ENCODE measurements at places on chromosomes 1 and 21.
A peak's percentile ranks its signal among the peaks of the same experiment; 100 is the strongest.

- DNase-seq = no peak
Observed at GRCh38 chr1:242828828-242829227, 304.3 kb upstream of the PLD5 start.

GRCh38 chr1:90579212-90579802 is 137.8 kb downstream of the BARHL2 start:
- no peak for DNase-seq

DNA sequence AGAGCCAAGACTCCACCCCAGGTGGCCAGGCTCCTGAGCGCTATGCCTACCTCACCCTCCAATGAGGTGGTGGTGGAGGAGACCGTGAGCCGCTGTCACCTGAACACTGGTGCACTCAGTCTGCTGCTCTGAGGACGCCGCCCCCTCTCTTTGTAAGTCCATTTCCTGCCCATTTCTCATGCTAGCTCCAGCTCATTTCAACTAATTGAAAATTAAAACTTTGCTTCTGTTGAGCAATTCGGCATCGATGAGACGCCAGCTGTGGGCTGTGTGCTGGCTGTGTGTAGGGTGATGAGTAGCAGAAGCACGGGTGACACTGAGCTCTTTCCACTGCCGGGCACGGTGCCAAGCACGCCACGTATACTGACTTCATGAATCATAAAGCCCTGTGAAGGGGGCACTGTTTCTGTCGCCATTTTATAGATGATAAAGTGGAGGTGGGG is 11.2 kb downstream of the TNFRSF1B start:
- DNase-seq = peak; percentile 91

DNA sequence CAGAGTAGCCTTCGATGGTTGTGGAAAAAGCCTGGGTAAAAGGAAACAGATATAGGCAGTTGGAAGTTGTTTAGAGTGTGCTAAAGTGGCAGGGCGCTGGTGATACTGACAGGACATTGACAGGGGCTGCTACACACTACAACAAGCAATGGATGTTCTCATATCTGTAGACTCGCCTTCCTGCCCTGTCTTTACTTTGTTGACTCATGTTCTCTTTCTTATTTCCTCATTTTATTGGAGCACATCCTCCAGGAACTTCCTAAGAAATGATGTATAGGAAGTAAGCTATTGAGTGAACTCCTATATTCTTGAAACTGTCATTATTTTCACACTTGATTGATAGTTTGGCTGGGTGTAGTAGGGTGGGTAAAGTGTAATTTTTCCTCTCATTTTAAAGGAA is 51.0 kb downstream of the C4BPA start:
- DNase-seq = no peak

- no peak for DNase-seq
Observed at GRCh38 chr1:31793086-31793485, 22.7 kb downstream of the SPOCD1 start.
